ENCODE measurements at places on chromosomes 2 and 18. TPM values are rescaled to one million over a fixed set of nuclear protein-coding genes. Genes with fewer than 3 reads are reported as not detected.

DNA sequence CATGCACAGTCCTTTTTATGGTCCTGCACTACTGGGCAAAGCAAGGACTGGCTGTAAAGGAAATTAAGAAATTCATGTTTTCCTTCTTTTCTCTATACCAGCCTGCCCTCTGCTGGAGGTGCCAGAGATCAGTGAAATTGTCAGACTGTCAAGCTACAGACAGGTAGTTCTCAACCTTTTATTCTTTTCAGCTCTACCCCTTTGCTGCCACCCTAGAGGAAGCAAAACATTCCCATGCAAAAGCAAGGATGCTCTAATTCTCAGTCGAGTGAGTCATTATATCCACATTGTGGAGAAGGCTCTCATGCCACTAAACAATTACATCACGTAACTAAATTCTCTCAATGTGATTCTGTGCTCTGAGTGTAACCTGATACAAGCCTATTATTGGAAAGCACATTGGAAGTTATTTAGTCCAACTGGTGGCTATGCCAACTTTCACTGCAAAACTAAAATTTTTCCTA is 25.0 kb upstream of the RAPGEF4 start:
- DNase-seq = no peak
- H3K36me3 ChIP-seq = no peaks in the 10 kb centered on the region
- H3K27me3 ChIP-seq = peaks cover 44% of the 10 kb centered on the region
- H3K4me1 ChIP-seq = no peaks in the 10 kb centered on the region
- no peak overlapping the region for H3K27ac ChIP-seq
- H3K4me3 ChIP-seq = no peak overlapping the region

- H3K4me1 ChIP-seq = peaks cover 37% of the 10 kb centered on the region
- no peaks in the 10 kb centered on the region for H3K27me3 ChIP-seq
- peak overlapping the region; percentile 96 for H3K4me3 ChIP-seq
Observed at GRCh38 chr2:64017811-64018700, 1.2 kb downstream of the VPS54 start.

- H3K27me3 ChIP-seq = no peaks in the 10 kb centered on the region
- peak; percentile 92 for DNase-seq
- H3K4me3 ChIP-seq = peak overlapping the region; percentile 91
- H3K4me1 ChIP-seq = peaks cover 34% of the 10 kb centered on the region
- H3K36me3 ChIP-seq = peaks cover 19% of the 10 kb centered on the region
Observed at GRCh38 chr2:97662895-97663625, 784 bp downstream of the ACTR1B start.

- H3K4me3 ChIP-seq = no peak overlapping the region
- H3K27ac ChIP-seq = no peak overlapping the region
- H3K4me1 ChIP-seq = no peaks in the 10 kb centered on the region
Observed at GRCh38 chr18:5582849-5583681, 39.3 kb upstream of the EPB41L3 start.

- no peak overlapping the region for H3K27ac ChIP-seq
- no peaks in the 10 kb centered on the region for H3K27me3 ChIP-seq
- DNase-seq = no peak
- no peak overlapping the region for H3K4me3 ChIP-seq
Observed at GRCh38 chr18:75244351-75245313, 34.0 kb downstream of the TSHZ1 start.

GRCh38 chr2:28469304-28469703 is 26.6 kb upstream of the PLB1 start:
- H3K4me3 ChIP-seq = no peak overlapping the region
- peaks cover 43% of the 10 kb centered on the region for H3K4me1 ChIP-seq
- no peak overlapping the region for H3K27ac ChIP-seq
- no peak for DNase-seq

- no peaks in the 10 kb centered on the region for H3K27me3 ChIP-seq
- no peak overlapping the region for H3K27ac ChIP-seq
- H3K4me1 ChIP-seq = peaks cover 12% of the 10 kb centered on the region
Observed at GRCh38 chr2:27993402-27993787, 102.9 kb downstream of the BABAM2 start.

- no peak overlapping the region for H3K4me3 ChIP-seq
- peaks cover 6% of the 10 kb centered on the region for H3K27me3 ChIP-seq
- H3K36me3 ChIP-seq = no peaks in the 10 kb centered on the region
- H3K27ac ChIP-seq = no peak overlapping the region
- H3K4me1 ChIP-seq = no peaks in the 10 kb centered on the region
- no peak for DNase-seq
Observed at GRCh38 chr18:36558234-36558633, 260.7 kb downstream of the FHOD3 start.

DNA sequence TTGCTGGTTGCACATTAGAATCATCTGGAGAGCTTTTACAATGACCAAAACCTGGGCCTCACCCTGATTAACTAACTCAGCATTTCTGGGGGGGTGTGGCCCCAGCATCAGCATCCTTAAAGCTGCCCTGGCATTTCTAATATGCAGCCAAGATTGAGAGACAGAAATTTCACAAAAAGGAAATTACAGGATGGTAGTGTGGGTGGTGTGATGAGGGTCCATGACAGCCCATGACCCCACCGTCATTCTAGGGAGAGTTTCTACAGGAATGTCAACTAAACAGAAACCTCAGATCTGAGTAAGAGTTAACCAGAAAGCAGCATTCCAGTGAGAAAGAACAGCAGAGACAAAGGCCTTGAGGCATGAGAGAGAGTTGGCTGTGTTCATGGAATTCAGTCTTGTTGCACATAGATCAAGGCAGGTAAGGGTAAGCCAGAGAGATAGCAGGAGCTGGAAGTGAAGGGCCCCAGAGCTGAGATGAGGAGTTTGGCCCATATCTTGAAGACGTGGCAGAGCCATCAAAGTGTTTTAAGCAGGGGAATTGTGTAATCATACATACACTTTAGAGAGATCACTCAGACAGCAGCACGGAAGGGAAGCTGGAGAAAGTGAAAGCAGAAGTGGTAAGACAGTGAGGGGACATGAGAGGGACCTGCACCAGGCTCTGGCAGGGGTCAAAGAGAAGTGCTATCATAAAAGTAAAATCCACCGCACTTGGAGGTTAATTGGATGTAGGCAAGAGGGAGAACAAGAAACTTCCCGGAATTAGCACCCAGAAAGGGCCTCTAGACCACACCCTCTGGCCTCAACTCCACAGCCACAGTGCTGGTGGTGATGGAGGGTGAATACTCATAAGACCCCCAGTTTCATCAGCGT is 7.8 kb upstream of the TRABD2A start:
- no peaks in the 10 kb centered on the region for H3K36me3 ChIP-seq
- no peaks in the 10 kb centered on the region for H3K27me3 ChIP-seq
- H3K4me3 ChIP-seq = peak overlapping the region; percentile 72
- peaks cover 53% of the 10 kb centered on the region for H3K4me1 ChIP-seq
- peak; percentile 84 for DNase-seq

- DNase-seq = no peak
- H3K27ac ChIP-seq = no peak overlapping the region
- no peaks in the 10 kb centered on the region for H3K36me3 ChIP-seq
- no peaks in the 10 kb centered on the region for H3K27me3 ChIP-seq
Observed at GRCh38 chr2:52074130-52074719, 1042.3 kb upstream of the NRXN1 start.

GRCh38 chr2:71714601-71715240 is 261.4 kb downstream of the DYSF start:
- no peaks in the 10 kb centered on the region for H3K36me3 ChIP-seq
- DNase-seq = no peak
- H3K4me1 ChIP-seq = no peaks in the 10 kb centered on the region
- H3K27ac ChIP-seq = no peak overlapping the region
- no peaks in the 10 kb centered on the region for H3K27me3 ChIP-seq
- H3K4me3 ChIP-seq = no peak overlapping the region

GRCh38 chr2:196105951-196106350 is 37.3 kb upstream of the DNAH7 start:
- no peak for DNase-seq
- no peak overlapping the region for H3K4me3 ChIP-seq
- H3K4me1 ChIP-seq = peaks cover 12% of the 10 kb centered on the region
- H3K36me3 ChIP-seq = no peaks in the 10 kb centered on the region

GRCh38 chr2:190574169-190574568 is 39.6 kb upstream of the NEMP2 start:
- H3K4me1 ChIP-seq = peaks cover 19% of the 10 kb centered on the region
- H3K4me3 ChIP-seq = no peak overlapping the region
- no peaks in the 10 kb centered on the region for H3K27me3 ChIP-seq
- H3K27ac ChIP-seq = no peak overlapping the region

GRCh38 chr2:187319441-187320108 is 128.5 kb downstream of the CALCRL start:
- H3K27me3 ChIP-seq = no peaks in the 10 kb centered on the region
- no peak for DNase-seq
- H3K4me3 ChIP-seq = no peak overlapping the region
- no peak overlapping the region for H3K27ac ChIP-seq
- H3K36me3 ChIP-seq = no peaks in the 10 kb centered on the region

GRCh38 chr2:4662161-4662779 is 958.9 kb downstream of the DCDC2C start:
- H3K4me1 ChIP-seq = no peaks in the 10 kb centered on the region
- no peak overlapping the region for H3K4me3 ChIP-seq
- no peak for DNase-seq
- no peak overlapping the region for H3K27ac ChIP-seq
- no peaks in the 10 kb centered on the region for H3K27me3 ChIP-seq
- H3K36me3 ChIP-seq = no peaks in the 10 kb centered on the region

DNA sequence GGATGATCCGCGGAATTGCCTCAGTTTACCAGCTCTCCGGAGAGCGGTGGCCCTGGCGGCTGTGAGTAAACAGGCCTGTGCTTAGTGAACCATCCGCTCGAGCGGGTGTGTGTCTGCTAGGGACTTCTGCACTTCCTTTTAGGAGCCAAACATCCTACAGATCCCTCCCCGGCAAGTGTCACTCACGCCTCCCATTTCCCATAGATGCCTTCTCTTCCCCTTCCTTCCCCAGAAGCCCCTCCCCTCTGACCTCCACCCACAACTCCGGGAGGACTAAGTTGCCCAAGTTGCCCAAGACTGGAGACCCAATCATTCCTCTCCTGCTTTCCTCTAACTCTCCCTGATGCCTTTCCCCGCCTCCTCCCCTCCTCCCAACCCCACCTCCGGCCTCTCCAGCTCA is 2.9 kb downstream of the C1QL2 start:
- peaks cover 63% of the 10 kb centered on the region for H3K27me3 ChIP-seq
- DNase-seq = no peak
- H3K27ac ChIP-seq = no peak overlapping the region
- H3K36me3 ChIP-seq = no peaks in the 10 kb centered on the region
- no peak overlapping the region for H3K4me3 ChIP-seq

DNA sequence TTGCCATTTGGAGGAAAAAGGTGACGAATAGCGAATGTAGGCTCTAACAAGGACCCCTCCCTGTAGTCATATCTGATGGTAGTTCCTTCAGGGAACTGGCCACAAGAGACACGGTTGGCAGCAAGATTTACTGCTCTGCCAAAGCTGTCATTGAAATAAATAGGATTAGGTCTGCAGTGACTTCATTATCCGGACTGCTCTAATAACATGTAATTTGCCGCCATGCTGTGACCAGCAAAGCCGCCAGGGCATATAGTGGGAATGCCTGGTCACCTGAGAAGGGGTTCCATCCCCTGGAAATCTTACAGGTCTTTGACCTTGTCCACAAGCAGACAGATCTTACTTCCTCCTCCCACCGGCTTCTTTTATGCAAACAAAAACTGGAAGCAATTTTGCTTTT is 59.4 kb upstream of the LAPTM4A start:
- H3K27ac ChIP-seq = no peak overlapping the region
- no peaks in the 10 kb centered on the region for H3K36me3 ChIP-seq
- H3K4me1 ChIP-seq = no peaks in the 10 kb centered on the region
- no peak overlapping the region for H3K4me3 ChIP-seq
- no peak for DNase-seq

DNA sequence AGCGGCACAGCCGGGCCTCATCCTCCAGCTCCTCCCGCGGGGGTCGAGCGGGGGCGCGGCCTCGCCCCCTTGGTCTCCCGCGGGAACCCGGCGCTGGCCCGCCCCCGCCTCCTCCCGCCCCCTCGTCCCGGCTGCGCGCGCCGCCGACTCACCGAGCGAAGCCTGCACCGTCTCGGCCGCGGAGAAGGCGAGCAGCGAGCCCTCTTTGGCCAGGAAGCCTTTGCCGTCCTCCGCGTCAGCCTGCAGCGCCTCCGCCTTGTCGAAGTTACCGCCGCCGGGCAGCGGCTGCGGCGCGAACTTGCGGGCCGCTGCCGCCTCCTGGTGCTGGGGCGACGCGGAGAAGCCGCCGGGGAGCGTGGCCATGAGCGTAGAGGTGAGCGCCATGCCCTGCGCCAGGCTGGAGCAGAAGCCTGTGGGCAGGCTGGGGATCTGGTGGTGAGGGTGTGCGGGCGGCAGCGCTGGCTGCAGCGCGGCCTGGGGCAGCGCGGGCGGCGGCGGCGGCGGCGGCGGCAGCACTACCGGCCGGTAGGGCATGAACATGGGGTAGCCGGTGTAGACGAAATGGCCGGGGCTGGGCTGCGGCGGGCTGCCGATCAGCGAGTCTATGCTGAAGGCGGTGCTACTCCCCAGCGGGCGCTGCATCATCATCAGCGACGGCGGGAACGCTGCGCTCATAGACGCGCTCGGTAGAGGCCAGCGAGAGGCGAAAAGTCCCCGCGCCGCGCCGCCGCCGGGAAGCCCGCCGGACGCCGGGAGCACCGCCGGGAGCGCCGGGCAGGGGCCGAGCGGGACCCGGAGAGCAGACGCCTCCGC is 683 bp downstream of the GBX2 start:
- H3K4me3 ChIP-seq = no peak overlapping the region
- peaks cover 5% of the 10 kb centered on the region for H3K36me3 ChIP-seq
- H3K27me3 ChIP-seq = peaks cover 68% of the 10 kb centered on the region
- H3K27ac ChIP-seq = no peak overlapping the region

- no peaks in the 10 kb centered on the region for H3K36me3 ChIP-seq
- DNase-seq = no peak
- H3K27me3 ChIP-seq = no peaks in the 10 kb centered on the region
- H3K27ac ChIP-seq = no peak overlapping the region
- H3K4me1 ChIP-seq = peaks cover 12% of the 10 kb centered on the region
- H3K4me3 ChIP-seq = no peak overlapping the region
Observed at GRCh38 chr2:8627692-8628085, 54.2 kb upstream of the ID2 start.

DNA sequence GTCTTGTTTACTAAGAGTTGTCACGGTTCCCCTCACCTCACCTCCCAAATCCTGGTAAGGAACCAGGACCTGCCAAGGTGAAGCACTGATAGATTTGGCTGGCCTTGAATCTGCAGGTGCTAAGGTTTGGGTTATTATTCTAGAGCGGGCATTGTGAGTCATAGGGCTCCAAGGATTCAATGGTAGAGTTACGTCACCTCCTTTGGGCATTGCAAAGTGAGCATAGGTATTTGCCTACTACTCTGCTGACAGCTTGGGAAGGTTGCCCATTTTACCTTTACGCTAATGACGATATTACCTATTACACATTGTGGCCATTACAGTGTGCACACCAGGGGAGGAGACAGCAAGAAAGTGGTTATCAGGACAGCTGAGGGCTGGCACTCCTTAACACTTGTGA is 59.3 kb downstream of the SETBP1 start:
- H3K27me3 ChIP-seq = no peaks in the 10 kb centered on the region
- no peak overlapping the region for H3K4me3 ChIP-seq
- peaks cover 24% of the 10 kb centered on the region for H3K36me3 ChIP-seq
- DNase-seq = no peak
- H3K27ac ChIP-seq = no peak overlapping the region

ANKRD62 gene
- not detected for total RNA-seq

EVA1A gene
- total RNA-seq = not detected

PIEZO2 gene
- not detected for total RNA-seq

PRKAG3 gene
- not detected for total RNA-seq

MAP4K4 gene
- 45.9 TPM for total RNA-seq

Measured in activated CD8-positive, alpha-beta memory T cell treated with anti-CD3 and anti-CD28 coated beads, Interleukin-2, amount 10 ng/mL, durations not matched to agents 7 days and 5 days (primary cell).